Right lobe of liver (tissue), 6 donors: ENCODE measurements at places on chromosomes 2 and 18. TPM values are rescaled to one million over a fixed set of nuclear protein-coding genes. Genes with fewer than 3 reads are reported as not detected.

- DNase-seq, result no peak
Measured at GRCh38 chr2:7428454-7429204, 511.4 kb downstream of the RNF144A start.

DNA sequence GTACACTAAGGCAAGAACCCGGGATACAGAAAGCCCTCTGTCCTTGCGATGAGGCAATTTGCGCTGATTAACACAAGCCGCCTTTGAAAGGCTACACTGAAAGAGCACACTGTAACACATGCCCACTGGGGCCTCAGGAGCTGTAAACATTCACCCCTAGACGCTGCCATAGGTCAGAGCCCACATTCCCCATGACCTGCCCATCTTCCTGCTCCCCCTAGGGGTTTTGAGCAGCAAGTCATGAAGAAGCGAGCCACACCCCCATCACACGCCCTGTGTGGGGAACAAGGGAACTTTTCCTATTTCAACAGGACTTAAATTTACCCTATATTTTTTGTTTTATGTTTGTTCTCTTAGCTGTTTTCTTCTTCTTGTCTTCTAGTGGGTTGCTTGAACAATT is 47.8 kb upstream of the SLC4A10 start:
- no peak for DNase-seq

- DNase-seq, result no peak
Measured at GRCh38 chr2:84830758-84831500, 50.0 kb downstream of the TRABD2A start.

DNA sequence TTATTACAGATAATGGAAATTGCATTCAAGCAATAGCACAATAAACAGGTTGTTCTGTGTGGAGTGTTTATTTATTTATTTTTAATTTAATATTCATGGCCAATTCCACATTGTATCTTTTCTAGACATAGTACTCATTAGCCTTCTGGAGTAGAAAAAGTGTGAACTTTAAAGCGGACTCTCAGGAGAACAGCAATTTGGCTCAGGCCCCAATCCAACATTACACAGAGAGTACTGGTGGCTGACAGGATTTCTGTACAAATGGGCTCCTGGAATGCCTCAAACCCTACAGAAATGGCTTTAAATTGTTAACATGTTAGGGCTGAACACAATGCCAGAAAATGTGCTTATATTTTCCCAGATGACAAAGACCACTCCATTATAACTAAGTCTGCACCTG is 533.9 kb upstream of the NXPH2 start:
- DNase-seq, result no peak

GRCh38 chr2:48316753-48317750 is 212.9 kb upstream of the STON1 start:
- DNase-seq, result no peak

DNA sequence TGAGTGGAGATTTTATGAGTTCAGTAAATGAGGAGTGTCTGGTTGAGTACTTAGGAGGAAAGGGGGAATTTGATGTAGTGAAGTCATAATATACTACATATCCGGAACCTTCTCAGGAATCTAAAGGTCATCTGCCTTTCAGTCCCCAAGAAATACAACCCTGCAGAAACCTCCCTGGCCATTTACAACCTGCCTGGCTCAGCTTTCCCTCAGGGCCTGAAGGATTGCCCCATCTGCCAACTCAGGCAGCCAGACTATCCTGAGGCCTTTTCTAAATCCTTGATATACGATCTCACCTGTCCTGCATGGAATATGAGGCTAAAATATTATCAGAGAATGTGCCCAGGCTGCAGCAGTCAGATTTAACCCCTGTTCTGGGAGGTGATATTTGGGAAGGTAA is 165.4 kb upstream of the SPOPL start:
- no peak for DNase-seq

DNA sequence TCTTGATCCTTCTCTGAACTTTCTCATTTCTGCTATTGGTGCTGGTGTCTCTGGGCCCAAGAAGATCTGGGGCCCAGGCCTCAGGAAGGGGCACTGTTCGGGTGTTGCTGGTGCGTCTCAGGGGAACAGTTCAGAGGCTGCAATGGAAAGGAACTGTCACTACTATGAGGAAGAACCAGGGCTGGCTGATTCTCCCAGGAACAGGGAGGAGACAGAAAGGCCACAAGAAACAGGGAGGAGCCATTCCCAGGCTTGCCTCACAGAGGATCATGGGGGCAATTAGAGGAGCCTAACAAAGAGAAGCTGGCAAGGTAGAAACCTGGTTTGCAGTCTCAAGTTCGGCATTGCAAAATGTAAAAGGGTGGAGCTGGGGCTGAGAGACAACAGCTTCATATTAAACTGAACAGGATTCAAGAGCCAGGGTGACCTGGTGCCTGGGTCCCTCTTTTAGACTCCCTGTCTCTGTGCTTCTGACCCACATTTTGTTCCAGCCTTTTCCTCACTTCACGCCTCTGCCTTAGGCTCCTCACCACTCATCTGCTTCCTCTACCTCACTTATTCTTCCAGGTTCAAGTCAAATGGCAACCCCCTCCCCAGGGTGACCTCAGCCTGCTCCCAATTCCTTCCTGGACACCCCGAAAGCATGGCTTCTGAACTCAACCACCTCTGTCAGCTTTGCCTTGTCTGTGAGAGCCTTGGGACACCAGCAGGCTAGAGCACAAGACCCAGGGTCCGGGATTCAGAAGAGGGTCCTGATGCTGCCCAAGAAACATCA is 58.4 kb downstream of the GYPC start:
- DNase-seq, result no peak

- no peak for DNase-seq
Measured at GRCh38 chr2:181420259-181421130, 36.7 kb upstream of the ITGA4 start.

GRCh38 chr2:10271509-10271908 is 31.2 kb upstream of the HPCAL1 start:
- DNase-seq, result no peak

GRCh38 chr18:42131066-42131929 is 176.3 kb downstream of the PIK3C3 start:
- no peak for DNase-seq

DNA sequence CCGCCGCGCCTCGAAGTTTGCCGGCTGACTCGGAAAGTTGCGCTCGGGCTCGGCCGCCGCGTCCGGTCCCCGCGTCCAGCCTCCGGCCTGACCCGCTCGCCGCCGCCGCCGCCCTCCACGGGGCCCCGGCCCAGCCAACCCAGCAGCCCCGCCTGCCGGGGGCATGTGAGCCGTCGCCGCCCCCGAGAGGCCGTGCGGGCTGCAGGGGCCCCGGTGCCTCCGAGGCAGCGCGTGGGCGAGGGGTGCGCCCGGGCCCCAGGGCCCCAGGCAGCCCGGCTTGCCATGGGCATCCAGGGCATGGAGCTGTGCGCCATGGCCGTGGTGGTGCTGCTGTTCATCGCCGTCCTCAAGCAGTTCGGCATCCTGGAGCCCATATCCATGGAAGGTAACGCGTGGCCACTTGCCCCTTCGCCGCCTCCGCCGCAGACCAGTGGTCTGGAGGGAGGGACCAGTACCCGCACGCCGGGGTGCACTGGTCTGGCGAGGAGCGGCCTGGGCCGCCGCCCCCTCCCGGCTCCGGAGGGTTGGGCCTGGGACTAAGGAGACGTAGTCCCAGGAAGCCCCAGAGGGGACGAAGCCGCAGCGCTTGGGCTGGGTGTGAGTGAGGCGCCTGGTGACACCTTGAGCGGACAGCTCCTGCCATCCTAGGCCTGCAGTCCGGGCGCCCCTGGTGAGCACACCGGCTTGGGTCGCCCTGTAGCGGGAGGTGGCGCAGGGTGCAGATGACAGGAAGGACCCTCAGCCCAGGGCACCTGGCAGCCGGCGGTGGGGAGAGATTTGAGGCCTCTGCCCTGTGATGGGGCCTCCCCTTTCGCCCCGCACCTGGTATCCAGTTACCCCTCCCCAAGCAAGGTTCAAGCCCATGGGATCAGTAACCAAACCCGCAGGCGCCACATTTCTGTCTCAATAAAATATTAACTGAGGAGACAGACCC is 49.9 kb downstream of the KCNIP3 start:
- no peak for DNase-seq

DNA sequence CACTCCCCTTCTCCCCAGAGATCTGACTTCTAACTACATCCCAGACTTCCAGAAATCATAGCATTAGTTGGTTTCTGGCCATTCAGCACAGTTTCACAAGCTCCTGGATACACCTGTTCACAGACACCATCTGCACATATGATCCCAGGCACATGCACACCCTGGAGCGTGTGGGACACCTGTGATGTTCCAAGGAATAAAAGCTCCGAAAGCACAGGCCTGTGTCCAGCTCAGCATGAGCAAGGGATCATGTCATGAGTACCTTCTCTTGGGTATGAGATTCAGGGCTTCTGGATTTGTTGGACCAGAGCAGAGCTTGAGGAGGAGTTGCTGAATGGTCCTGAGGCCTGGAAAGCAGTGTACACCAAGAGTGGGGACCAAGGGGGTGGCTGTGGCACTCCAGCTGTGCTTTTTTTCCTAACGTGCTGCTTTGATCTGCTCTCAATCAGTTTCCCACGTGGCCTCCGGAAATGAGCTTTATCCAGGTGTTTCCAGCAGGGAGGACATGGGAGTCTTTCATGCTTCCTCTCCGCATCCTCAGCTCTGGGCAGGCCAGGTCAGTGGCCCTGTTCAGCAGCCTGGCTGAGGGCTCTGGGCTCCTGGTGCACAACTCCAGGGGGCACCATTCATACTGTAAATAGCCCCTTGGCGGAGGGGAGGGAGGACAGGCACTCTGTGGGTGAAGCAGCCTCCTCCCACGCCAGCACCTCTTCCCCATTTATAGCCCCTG is 1.8 kb downstream of the DYSF start:
- no peak for DNase-seq

- DNase-seq, result no peak
Measured at GRCh38 chr18:73908323-73908722, 239.3 kb downstream of the FBXO15 start.

DNA sequence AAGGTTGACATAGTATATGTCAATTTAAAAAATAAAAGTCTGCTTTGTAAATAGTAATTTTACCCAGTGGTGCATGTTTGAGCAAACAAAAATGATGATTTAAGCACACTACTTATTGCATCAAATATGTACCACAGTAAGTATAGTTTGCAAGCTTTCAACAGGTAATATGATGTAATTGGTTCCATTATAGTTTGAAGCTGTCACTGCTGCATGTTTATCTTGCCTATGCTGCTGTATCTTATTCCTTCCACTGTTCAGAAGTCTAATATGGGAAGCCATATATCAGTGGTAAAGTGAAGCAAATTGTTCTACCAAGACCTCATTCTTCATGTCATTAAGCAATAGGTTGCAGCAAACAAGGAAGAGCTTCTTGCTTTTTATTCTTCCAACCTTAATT is 78.6 kb upstream of the CSRNP3 start:
- DNase-seq, result no peak

GRCh38 chr2:68806511-68807109 is 64.6 kb downstream of the BMP10 start:
- DNase-seq, result no peak

DNA sequence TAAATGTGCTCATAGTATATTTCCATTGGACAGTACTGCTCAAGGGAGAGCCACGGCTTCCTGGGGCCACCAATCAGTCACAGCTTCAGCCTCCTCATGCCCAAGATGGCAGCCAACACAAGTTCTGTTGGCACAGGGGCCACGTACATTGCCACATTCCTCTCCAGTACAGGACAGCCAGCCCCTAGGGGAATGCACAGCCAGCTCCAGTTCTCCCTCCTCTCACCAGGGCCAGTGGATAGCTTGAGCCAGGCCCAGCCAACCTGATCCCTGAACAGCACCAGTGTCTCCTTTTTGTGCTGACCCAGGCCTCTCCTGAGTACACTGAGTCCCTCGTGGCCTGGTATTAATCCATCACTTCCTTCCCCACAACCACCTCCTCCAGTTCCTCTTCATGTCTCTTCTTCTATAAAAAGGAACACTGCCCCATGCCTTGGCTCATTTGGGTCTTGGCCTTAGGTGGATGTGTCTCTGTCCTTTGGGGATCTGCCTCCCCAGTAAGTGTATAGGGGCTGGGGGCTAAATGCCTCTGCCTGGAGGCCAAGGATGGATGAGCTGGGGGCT is 168.7 kb downstream of the TNS1 start:
- no peak for DNase-seq

DNA sequence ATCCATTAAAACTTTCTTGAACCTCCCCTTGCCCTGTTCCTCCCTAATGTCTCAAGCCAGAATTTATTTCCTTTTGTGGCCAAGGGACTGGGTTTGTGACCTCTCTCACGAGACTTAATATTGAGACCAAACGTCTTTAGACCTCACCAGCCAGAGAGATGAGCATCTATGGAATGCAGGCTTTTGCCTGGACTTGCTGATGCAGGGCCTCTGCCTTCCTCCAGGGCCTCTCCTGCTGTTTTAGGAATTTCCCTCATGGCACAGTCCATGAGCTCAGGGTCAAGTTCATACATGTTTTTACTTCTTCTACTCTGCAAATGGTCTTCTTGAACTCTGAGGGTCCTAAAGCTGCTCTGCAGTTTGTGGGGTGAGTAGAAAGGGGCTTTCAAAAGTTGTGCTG is 22.3 kb downstream of the IL1B start:
- DNase-seq, result no peak

GRCh38 chr2:158305501-158305900 is 151.1 kb downstream of the CCDC148 start:
- no peak for DNase-seq

- DNase-seq, result no peak
Measured at GRCh38 chr2:66070721-66071602, 364.0 kb upstream of the MEIS1 start.

GRCh38 chr18:12066910-12067511 is 26.6 kb upstream of the ANKRD62 start:
- no peak for DNase-seq

- DNase-seq, result no peak
Measured at GRCh38 chr18:2935438-2936192, 77.3 kb downstream of the LPIN2 start.

DNA sequence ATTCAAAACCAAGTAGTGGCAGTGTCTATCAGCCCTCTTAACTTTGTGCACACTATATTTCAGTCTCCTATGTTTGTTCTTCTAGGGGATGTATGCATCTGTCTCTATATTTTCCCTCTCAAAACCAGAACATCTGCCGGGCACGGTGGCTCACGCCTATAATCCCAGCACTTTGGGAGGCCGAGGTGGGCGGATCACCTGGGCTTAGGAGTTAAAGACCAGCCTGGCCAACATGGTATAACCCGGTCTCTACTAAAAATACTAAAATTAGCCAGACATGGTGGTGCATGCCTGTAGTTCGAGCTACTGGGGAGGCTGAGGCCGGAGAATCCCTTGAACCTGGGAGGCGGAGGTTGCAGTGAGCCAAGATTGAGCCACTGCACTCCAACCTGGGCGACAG is 9.9 kb upstream of the GAREM2 start:
- DNase-seq, result no peak

The SDC1 gene
- total RNA-seq, result 387 TPM

The AKAIN1 gene
- total RNA-seq, result not detected

The DSC2 gene
- 8.0 TPM for total RNA-seq

The MIB1 gene
- total RNA-seq, result 12.6 TPM

The FOXD4L1 gene
- total RNA-seq, result not detected

The CIB4 gene
- not detected for total RNA-seq

The ACKR3 gene
- 46.3 TPM for total RNA-seq

The CNGA3 gene
- total RNA-seq, result not detected

The SAG gene
- total RNA-seq, result not detected

The ARL4C gene
- total RNA-seq, result 2.0 TPM

The MYO3B gene
- not detected for total RNA-seq

The SLC9A4 gene
- total RNA-seq, result not detected

The CYTIP gene
- 1.1 TPM for total RNA-seq

The FHOD3 gene
- 0.65 TPM for total RNA-seq
